Putamen (tissue), 1 donor: ENCODE measurements at places on chromosomes 3 and 15.

GRCh38 chr3:162292409-162292808, 795.8 kb downstream of the OTOL1 start:
- no peak for DNase-seq

- DNase-seq = peak; percentile 42
These were observed 159.6 kb upstream of the KCNH8 start for GRCh38 chr3:18988614-18989229.

- DNase-seq = no peak
These were observed 56.1 kb upstream of the MCF2L2 start for GRCh38 chr3:183484431-183485075.

DNA sequence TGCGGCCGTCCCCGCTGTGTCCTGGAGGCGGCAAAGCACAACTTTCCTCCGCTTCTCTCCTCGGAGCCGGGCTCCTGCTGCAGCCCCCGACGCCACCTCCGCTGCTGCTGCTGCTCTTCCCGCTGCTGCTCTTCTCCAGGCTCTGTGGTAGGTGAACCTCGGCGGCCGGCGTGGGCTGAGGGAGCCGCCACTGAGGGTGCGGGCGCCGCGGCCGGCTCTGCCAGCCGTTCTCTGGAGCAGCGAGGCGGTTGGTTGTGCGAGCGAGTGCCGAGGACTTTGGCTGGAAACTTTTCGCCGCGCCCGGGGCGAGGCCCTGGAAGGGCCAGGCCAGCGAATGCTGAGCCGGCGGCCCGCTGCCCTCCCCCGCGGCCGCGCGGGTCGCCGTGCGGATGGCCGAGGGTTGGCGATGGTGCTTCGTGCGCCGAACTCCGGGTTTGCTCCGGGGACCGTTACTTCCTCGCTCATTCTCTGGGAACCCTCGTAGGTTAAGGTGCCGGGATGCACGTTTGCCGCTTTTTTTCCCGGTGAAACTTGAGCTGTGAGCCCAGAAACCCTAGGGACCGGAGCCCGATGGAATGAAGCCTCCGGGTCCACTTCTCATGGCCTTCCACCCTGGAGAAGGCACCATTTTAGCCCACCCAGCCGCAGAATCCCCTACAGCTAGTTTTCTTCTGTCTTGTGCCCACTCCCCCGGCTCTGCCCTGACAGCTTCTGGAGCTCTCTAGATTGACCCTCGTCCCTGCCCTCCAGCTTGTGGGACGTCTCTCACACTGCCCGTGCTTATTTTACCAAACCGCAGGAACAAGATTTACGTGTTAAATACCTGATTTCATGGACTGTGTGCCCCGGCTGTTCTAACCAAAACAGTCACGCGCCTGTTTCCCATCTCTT, 660 bp downstream of the NECTIN3 start:
- DNase-seq = peak; percentile 33

DNA sequence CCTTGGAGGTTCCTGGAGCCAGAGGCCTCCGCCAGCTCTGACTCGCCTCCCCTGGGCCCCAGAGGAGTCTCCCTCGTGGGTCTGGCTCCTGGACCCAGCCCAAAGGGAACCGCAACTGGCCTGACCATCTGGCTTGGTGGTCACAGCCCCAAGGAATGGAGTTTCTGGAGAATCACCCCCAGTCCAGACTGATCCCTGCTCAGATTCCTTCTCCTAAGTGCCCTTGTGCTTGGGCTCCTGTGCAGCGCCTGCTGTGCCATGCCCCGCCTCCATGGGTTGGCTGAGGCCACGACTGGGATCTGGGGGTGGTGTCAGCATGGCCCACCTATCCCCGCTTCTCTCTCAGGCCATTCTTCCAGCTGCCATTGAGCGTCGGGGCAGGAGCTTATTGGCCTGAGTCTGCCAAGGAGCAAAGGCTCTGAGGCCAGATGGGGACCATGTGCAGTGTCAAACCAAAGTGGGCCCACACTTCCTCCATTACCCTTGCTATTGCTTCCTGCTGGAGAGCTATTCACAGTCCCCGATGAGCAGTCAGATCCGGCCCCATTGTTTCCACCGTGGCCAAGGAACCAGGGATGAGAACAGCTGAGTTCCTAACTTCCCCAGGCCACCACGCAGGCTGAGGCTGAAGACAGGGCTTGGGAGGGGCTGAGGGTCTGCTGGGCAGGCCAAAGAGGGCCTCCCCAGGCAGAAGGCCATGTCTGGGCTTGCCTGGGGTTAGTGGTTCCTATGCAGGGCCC, 19.0 kb downstream of the CSPG4 start:
- DNase-seq = no peak

DNA sequence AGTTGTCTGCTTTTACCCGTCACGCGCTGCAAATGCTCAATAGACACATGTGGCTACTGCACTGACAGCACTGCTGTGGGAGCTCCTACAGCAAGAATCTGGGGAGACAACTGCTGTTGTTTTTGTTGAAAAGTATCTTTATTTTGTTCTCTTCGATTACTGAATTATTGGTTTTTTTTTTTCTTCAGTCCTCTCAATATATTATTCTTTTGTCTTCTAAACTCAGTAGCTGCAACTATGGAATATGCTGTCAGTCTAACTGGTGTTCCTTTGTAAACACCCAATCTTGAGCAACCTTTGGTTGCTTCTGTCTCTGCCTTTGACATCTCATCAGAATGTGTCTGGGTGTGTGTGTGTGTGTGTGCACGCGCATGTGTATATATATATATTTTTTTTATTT, 12.6 kb downstream of the DCP1A start:
- DNase-seq = no peak
